Activated CD4-positive, alpha-beta T cell treated with anti-CD3 and anti-CD28 coated beads, Interleukin-2, amount 50 U/mL, for 1 hour (primary cell): ENCODE measurements at places on chromosomes 3 and 15.

DNA sequence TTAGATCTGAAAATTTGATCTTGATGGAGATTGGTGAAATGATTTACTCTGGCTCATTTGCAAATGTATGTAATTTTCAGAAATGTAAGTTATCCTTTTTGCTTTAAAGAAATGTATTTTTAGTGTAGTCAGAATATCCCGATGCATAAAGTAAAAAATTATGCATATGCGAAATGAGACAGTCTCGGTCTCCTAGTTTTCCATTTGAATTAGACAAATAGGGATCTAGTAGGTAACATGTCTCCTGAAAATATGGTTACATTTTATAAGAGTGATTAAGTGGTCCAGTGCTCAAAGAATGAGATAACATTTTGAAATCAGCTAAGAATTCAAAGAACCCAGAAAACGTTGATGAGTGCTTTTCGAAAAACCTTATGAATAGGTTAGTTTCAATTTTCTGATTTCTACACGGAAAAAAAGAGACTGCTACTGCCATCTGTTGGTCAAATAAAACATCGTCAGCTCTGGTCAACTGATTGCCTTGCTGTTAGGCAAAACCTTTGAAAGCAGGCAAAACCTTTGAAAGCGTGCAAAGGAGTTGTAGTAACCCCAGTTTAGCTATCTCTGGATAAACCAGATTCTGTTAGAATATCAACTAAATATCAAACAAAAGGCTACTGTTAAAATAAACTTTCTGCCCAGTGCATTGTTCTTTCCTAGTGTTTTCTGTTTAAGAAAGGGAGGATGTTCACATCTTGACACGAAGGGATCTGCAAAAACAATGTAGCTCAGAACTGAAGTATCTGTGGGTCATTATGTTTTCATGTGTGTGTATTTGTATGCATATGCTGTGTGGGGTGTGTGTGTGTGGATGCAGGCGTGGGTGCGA lies 59.3 kb upstream of the CHMP2B start:
- peak; percentile 1 for DNase-seq

DNA sequence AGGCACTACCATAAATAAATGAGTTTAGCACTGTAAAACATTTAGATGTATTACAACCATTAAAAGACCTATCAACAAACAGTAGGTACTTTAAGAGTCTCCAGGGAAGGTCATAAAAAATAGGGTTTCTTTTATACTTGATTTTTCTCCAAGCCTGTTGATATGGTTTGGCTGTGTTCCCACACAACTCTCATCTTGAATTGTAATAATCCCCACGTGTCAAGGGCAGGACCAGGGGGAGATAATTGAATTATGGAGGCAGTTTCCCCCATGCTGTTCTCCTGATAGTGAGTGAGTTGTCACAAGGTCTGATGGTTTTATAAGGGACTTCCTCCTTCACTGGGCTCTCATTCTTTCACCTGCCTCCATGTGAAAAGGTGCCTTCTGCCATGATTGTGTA lies 468.9 kb upstream of the UBE2E2 start:
- DNase-seq: no peak

DNA sequence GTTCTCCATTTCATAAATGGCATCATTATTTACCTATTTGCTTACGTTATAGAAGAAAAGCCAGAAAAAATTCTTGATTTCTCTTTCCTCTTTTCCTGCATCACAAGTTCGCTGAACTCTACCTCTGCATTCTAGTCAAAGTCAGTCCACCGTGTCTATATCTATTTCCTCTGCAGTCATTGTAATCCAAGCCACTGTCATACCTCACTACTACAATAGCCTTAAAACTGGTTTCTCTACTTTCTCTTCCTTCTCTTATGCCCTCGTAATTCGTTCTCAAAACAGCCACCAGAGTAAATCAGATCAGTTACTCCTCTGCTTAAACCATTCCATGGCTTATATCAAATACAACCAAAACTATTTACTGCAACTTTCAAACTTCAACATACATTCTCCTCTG lies 13.4 kb upstream of the FAM81A start:
- DNase-seq: no peak

- no peak for DNase-seq
Measured at GRCh38 chr15:40239693-40240618, 1.1 kb downstream of the PAK6 start.

- no peak for DNase-seq
Measured at GRCh38 chr3:43001094-43001553, 22.0 kb downstream of the GASK1A start.

GRCh38 chr3:100184948-100185570 lies 70.8 kb upstream of the FILIP1L start:
- DNase-seq: no peak

DNA sequence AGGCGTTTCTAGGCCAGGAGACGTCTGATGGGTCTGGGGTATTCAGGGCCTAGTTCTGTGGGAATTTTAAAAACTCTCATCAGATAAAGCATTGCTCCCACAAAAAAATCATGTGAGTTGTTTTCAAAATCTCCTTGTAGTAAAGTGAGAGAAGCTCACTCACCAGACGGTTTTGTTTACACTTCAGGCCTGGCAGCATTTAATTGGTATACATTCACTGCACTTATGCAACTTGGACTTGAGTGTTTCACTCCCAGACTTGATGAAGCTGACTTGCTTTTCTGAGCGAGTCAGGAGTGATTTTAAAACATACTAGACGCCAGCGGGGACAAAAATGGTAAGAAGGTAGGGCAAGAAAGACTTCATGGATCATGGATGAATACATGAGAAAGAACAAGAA lies 75.2 kb downstream of the SLCO3A1 start:
- DNase-seq: no peak

GRCh38 chr3:152733584-152734119 lies 101.3 kb upstream of the P2RY1 start:
- no peak for DNase-seq

- peak; percentile 8 for DNase-seq
Measured at GRCh38 chr3:13282986-13283876, 136.9 kb downstream of the NUP210 start.

GRCh38 chr3:159791336-159791735 lies 197.3 kb upstream of the IL12A start:
- DNase-seq: no peak

DNA sequence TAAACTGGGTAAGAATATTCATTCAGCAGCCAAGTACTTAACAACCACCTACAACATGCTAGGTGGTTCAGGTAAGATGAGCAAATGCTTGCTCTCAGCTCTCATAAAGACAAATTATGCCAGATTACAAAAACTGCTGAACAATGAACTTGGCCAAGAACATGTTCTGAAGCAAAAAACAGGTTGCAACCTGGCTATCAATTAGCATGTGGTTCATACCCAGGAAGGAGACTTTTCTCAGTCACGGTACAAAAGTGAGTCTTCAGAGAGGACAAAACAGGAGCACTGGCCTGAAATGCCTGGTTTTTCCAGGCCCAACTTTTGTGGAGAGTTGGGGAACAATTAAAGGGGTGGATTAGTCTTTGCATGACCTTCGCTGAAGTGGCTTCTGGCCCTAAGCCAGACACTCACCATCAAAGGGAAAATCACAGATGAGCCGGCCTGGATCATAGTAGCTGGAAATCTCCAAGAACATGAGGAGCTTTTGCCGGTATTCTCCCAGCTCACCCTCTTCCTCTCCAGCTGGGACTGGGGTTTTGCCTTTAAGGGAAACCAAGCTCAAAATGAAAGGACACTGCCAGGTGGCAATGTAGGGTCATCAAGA lies 7.6 kb upstream of the PLA2G4F start:
- DNase-seq: no peak

DNA sequence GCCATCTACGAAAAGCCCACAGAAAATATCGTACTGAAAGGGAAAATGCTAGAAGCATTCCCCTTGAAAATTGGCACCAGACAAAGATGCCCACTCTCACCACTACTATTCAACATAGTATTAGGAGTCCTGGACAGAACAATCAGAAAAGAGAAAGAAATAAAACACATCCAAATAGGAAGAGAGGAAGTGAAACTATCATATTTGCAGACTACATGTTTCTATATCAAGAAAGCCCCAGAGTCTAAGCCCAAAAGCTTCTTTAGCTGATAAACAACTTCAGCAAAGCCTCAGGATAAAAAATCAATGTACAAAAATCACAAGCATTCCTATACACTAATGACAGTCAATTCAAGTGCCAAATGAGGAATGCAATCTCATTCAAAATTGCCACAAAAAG lies 15.6 kb downstream of the OR5K3 start:
- no peak for DNase-seq

DNA sequence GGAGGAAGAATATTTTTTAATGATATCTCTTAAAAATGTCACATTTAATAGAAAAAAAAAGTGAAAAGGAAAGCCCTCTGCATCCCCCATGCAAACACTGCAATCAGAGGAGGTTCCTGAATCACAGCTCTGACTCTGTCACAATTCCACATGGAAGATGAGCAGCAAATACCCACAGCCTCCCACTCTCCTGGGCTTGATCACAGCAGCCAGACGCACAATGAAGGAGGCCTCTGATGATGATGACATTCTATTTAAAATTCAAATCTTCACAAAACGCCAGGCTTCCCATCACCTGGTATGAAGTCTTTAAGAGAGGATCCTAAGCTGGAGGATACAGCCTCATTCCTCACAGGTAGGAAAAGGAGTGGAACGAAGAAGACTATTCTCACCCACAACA lies 9.1 kb upstream of the DIS3L start:
- DNase-seq: no peak

- no peak for DNase-seq
Measured at GRCh38 chr15:36432161-36432560, 147.3 kb upstream of the CDIN1 start.

GRCh38 chr3:53162672-53163443 lies 1.8 kb downstream of the PRKCD start:
- peak; percentile 32 for DNase-seq

DNA sequence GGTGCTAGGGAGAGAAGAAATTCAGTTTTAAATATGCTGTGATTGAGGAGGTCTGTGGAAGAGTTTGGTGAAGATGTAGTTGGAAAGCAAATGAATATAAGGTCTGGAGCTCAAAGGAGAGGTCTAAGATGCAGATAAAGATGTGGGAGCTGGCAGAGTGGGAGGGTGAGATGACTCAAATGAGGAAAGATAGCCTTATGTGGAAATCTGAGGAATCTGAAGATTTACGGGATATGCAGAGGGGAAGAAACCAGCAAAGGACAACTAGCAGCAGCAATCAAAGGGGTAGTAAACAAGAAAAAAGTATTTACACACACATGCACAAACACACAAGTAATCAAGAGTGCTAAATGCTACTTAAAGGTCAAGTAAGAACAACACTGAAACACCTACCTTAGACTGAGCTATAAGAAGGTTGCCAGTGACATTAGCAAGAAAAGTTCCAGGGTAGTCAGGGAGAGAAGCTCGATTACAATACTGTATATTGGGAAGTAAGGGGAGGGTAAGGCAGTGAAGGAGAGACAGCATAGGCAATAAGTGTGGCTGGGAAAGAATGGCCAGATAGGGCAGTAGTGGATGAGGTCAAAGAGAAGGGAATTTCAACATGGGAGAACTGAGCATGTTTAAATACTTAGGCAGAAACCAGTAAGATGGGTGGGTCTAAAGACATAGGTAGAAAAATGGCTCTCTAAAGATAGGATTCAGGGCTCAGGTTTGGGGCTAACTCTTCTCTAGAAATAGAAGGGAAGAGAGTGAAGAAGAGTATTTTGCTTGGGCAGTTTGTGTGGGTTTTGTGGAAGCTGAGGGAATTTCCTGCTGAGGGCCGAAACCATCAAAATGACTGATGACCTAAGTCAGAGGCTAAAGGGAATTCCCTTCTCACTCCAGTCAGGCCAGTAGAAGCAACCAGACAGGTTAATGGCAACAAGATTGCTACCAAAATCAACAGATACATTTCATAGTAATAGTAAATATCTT lies 8.9 kb downstream of the CMTM6 start:
- DNase-seq: no peak

GRCh38 chr3:141294301-141294700 lies 62.7 kb downstream of the PXYLP1 start:
- DNase-seq: no peak

- DNase-seq: no peak
Measured at GRCh38 chr15:101198031-101198575, 53.7 kb downstream of the CHSY1 start.

- no peak for DNase-seq
Measured at GRCh38 chr3:37054370-37054769, 61.1 kb downstream of the MLH1 start.

- DNase-seq: no peak
Measured at GRCh38 chr3:190155752-190156151, 35.1 kb upstream of the P3H2 start.

DNA sequence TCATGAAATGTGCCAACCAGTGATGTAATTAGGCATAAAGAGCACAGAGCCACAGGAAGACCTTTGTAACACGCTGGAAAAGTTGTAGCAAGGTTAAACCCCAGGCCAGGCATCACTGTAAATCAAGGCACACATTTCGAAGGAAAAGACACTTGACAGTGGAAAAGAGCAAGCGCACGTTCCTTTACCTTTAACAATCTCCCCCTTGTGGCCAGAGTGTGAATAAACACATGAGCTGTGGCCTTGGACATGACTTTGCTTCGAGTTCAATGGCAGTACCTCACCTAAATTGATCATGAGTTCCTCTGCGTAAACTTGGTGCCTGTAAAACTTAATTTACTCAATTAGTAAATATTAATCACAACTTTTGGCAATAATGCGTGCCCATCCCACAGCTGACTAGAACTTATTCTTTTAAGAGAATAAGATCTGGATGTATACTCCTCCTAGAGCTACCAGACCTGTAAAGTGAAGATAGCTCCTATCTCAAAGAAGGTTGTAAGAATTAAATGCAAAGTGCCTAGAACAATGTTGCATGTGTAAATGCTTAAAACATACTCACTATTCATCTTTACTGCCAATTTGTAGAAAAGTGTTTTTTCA lies 757.0 kb upstream of the NECTIN3 start:
- DNase-seq: peak; percentile 36

- DNase-seq: no peak
Measured at GRCh38 chr3:100999160-100999559, 5.9 kb upstream of the ABI3BP start.

GRCh38 chr3:122536632-122537001 lies 21.9 kb upstream of the KPNA1 start:
- no peak for DNase-seq

GRCh38 chr15:39247574-39247973 lies 333.3 kb upstream of the THBS1 start:
- DNase-seq: no peak

DNA sequence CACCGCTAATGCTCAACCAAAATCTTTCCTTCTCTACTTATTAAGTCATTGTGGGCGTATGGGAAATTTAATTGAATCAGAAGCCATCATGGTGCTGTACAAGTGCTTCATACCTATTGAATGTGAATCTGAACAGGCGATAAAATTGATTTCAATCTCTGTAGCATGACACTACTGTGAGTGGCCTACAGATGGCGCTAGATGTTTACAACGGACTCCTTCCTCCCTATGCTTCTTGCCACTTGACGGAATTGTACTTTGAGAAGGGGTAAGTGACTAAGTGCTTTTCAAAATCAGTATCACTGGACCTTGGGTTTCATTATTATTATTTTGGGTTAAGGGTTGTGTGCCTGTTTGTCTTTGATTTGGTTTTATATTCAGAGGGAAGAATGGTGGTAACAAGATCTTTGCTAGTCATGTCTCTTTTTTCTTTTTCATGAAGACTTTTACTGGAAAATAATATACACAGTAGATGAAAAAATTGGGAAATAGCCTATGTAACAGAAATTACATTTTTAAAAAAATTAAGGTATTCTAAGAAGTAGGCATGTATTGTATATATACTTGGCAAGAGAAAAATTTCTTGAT lies 35.4 kb downstream of the ACP3 start:
- DNase-seq: peak; percentile 57
